Activated CD4-positive, alpha-beta T cell treated with anti-CD3 and anti-CD28 coated beads, Interleukin-2, amount 50 U/mL, for 16 hours (primary cell): ENCODE measurements at places on chromosomes 1 and 21.

DNA sequence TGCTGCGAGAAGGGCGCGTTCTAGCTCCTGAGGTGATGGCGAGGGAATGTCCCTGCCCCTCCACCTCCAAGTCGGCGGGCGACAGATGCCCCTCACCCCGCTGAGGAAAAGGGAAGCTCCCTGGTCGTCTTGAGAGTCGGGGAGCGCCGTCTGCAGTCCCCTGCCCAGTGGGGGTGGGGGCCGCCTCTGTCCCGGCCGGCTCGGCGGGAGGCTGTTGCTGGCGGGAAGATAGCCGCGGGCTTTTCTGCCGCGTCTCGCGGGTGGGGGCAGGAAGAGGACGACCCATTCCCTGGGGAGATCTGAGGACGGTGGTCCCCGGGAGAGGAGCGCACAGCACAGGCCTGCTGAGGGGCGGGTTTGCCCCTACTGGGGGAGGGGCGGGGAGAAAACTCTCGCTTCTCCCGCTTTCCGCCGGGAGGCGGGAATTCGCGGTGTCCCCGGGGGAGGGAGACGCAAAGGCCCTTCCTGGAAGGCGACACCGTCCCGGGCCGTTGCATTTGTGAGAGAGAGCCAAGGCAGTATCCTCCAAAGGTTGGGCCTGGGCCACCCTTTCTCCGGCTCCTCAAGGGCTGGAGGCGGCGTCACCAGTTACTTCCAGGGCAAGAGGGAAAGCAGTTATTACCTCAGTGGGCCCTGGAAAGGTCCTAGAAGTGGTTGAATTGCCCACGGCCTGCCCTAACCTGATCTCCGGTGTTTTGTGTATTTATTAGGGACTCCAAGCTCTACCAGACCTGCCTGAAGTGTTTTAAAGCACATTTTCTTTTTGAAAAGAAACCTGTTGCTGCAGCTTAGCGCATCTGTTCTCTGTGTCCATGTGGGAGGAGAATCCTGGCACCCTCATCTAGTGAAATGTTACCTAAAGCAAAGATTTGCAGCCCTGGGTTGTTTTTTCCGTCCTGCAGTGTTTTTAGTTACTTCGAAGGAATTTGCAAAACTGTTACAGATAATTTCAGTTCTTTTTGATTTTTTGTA, 648 bp downstream of the S100PBP start:
- DNase-seq: peak; percentile 39

DNA sequence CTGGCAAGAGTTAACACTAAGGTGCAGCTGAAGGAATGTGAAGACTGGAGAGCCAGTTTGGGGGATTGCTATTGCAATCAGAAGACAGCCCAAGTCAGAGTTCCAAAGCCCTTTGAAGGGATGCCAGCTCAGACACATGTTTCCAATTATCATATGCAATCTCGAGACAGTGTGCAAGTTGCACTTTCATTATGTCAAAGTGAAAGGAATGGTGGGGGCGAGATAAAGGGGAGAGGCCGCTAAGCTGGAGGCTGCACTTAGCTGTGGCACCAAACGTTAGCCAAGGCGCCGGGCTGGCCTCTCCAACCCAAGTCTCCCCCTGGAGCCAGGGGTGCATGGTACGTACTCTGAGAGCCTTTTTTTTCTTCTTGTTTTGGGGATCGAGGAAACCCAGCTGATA, 58.0 kb downstream of the NGF start:
- DNase-seq: peak; percentile 8

GRCh38 chr1:39926820-39927219, 25.1 kb upstream of the MYCL start:
- no peak for DNase-seq

DNA sequence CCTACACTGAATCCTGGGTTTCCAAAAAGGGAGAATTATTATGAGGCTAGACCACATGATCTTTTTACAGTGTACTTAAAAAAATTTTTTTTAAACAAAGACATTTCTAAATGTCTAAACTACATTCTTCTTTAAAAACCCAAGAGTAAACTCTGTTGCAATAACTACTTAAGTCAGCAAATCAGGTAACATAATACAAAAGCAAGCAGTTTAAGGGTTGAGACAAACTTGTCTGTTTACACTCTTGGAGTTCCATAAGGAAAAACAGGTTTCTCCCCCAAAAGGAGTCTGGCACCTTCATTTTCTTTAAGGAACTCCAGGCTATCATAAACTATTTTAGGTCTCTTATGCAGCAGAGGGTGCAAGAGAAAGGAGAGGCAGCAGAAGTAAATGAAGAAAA, 12.5 kb upstream of the ANKRD45 start:
- no peak for DNase-seq

GRCh38 chr1:50609508-50609907, 186.3 kb upstream of the DMRTA2 start:
- no peak for DNase-seq

GRCh38 chr1:200103966-200104583, 76.6 kb downstream of the NR5A2 start:
- no peak for DNase-seq

DNA sequence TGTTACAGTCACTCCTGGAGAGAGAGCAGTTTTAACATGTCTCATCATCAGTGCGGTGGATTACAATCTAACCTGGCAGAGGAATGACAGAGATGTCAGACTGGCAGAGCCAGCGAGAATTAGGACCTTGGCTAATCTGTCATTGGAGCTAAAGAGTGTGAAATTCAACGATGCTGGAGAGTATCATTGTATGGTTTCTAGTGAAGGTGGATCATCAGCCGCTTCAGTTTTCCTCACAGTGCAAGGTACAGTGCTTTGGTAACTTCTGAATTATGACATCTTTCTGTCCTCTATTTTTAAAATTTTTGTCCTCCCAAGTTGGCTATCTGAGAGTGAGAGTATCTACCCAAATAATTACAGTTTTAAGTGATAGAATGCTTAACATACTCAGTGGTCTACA, 199.4 kb downstream of the HMCN1 start:
- DNase-seq: no peak

GRCh38 chr1:31815307-31815645, 546 bp downstream of the SPOCD1 start:
- DNase-seq: no peak

GRCh38 chr21:21034036-21034435, 35.8 kb downstream of the NCAM2 start:
- DNase-seq: no peak

DNA sequence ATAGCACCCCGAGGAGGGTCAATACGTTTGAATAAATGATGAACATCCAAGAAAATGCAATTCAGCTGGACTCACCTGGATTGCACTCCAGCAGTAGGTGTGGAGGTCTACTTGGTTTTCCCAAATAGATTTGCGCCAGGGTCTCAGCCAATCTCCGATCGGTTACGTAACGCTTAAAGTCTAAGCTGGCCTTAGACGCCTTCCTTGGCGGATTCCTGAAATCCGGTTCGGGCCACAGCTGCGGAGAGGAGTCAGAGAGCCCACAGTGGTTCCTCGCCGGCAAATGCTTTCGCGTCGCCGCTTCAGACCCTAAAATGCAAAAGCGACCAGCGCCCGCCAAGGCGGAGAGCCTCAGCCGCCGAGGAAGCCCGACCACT, 322 bp downstream of the TFB2M start:
- no peak for DNase-seq

GRCh38 chr1:208234721-208235120, 9.5 kb downstream of the PLXNA2 start:
- no peak for DNase-seq

DNA sequence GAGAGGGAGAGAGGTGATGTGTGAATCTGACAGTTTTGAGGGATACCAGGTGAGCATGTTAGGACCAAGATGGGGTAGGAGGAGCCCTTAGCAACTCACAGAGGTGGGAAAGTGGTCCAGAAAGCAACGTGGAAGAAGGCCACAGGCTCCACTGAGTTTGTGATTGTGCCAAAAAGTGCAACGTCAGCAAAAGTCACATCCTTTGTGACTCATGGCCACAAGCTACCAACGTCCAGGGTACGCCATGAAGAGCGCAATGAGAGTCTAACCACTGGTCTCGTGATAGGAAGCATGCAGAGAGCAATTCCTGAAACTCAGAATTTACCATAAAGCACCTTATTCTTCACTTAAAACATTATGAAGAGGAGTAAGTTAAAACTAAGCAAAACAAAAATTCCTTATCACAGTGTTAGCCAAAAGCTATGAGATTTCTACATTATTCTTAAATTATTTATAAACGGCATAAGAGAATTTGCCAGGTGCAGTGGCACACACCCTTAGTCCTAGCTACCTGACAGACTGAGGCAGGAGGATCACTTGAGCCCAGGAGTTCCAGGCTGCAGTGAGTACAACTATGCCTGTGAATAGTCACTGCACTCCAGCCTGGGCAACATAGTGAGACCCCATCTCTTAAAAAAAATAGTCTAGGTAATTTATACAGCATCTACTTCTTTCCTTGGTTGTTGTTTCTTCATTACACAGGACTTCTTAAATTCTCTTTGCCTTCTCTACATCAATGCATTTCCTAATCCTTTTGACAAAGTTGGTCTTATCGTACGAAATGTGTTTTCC, 55.2 kb downstream of the COLGALT2 start:
- DNase-seq: no peak

GRCh38 chr1:207362962-207363860, 41.7 kb downstream of the CD55 start:
- peak; percentile 70 for DNase-seq

DNA sequence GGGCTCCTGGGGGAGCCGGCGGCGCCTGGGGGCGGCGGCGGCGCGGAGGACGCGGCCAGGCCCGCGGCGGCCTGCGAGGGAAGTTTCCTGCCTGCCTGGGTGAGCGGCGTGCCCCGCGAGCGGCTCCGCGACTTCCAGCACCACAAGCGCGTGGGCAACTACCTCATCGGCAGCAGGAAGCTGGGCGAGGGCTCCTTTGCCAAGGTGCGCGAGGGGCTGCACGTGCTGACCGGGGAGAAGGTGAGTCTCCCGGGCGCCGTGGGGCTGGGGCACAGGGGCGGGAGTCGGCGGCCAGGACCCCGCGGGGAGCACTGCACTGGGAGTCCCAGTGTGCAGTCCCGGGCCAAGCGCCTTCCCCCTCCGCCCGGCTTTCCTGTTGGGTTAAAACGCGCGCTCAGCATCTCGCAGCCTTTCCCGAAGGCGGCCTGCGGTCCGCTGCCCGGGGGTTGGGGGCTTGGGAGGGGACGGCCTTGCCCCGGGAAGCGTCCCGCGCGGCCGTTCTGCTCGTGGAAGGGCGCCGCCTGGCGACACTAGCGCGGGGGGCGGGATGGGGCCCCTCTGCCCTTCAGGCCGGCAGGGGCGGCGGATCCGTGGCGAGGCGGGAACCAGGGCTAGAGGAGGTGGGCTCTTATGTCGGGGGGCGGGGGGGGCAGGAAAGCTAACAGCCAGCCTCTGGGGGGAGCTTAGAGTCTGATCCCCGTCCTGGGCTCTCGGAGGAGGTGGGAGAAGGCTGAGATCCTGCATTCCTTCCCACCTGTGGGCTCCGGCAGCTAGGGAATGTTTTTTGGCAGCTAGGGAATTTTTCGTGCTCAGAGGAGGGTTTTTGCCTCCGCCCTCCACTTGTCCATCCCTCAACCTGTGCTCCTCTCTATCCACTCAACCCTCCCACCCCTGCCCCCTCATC, 1.1 kb downstream of the HUNK start:
- peak; percentile 49 for DNase-seq

DNA sequence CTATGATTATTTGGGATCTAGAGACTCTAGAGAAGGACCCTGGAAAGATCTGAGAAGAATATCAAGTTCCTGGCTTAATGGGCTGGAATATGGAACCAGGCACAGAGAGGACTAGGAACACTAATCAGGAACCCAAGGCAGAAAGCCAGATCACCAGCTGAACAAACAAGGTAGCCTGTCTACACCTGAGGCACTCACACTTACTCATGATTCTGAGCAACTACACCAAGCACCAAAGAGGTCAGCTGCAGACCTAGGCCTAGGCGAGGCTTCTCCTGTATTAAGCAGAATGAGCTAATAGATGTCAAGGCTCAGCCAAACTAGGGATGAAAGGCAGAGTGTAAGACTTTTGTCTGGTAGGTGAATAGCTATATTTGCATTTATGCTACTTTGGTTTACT, 368.1 kb downstream of the LTN1 start:
- DNase-seq: no peak

DNA sequence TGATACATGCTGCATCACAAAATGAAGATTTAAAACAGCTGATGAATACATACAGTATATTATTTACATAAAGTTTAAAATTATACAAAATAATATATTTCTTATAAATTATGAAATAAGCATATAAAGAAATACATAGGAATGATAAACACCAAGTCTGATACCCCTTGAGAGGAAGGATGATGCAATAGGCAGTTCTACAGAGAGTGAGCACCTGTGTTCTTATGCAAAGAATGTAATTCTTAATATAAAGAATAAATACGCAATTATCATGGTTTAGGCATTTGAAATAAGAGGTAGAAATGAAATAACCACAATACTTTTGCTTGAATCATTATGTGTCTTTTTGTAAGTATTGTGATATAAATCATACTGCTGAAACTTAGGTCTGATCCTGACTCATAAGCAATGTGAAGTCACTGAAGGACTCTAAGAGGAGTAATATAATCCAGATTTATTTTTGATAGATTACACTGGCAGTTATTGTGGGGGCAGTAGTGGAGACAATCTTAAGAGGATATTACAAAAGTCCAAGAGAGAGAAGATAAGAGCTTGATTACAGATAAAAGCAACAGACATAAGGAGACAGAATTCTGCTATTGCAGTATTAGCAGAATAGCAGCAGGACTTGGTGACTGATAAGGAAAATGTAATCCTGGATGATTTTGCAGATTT, 39.0 kb downstream of the TTLL7 start:
- DNase-seq: no peak

DNA sequence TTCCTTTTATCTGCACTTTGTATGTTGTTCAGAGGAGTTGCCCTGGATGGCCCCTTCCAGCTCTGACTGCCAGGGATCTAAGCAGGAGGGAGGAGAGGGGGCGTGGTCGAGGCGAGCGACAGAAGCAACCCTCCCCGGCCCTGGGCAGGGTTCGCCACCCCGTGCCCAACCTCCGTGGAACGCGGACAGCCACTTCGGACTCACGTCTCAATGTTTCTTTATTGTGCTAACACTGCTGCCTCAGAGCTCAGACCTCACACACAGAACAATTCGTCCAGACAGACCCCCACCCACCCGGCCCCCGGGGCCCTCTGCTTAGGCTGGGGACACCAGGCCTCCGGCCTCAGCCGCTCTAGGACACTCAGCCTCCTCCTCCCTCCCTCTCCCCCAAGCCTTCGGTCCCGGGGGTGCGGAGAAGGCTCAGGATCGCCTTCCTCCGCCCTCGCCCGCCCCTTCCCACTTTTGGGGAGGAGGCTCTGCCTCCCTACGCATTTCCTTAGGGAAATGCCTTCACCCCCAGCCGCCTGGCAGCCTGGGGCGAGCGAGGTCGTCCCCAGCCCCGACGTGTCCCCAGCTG, 8.3 kb downstream of the VSIG8 start:
- no peak for DNase-seq

- no peak for DNase-seq
These were observed 717.9 kb upstream of the CXADR start for GRCh38 chr21:16794950-16795349.

- no peak for DNase-seq
These were observed 216.1 kb downstream of the NPHP4 start for GRCh38 chr1:5776035-5776550.
